ENCODE measurements at places on chromosomes 3 and 15.
A peak's percentile ranks its signal among the peaks of the same experiment; 100 is the strongest.

GRCh38 chr3:124926426-124927101 is 8.0 kb downstream of the MUC13 start:
- peak; percentile 69 for DNase-seq

DNA sequence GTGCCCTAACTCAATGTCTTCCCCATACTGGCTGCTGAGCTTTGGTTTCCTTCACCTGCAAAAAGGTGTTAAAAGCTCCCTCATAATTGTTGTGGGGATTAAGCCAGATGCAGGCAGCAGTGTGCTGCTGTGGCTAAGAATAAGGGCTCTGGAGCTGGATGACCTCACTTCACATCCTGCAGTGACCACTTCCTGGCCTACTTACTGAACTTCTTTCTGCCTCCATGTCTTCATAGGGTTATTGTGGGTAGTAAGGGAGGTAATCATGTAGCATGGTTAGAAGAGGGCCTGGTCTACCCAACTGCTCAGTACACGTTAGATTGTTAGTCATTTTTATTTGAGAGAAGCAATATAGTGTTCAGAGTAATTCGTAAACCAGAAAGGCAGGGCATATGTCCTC is 18.4 kb downstream of the GYG1 start:
- no peak for DNase-seq

- peak; percentile 2 for DNase-seq
Measured at GRCh38 chr15:56342653-56343052, 22.6 kb upstream of the TEX9 start.

DNA sequence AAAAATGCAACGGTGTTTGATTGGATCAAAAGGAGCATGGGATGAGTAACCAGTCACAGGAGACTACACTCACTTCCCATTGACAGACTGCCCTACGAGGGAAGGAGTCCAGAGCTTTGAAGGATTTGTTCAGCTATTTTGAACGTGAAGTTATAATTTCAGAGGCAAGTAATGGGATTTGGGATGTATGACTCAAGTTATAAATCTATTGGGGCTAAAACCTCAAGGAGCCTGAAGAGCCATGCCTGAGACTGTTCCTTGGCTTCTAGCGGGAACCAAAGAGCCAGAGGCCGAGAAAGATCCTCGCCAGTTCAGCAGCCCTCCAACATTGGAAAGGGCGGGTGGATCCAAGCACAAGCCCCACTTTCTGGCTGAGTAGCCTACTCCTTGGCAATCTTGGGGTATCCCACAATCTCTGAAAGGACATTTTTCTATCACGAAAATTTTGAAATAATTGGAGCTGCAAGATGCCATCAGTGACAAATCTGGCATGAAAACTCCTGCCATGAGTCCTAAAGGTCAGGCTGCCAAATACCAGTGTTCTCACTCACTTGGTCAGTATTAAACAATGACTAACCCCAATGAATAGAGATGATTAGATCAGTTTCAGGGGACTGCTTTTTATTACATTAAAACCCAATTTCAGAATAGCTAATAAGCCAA is 48.6 kb upstream of the SLCO2A1 start:
- DNase-seq = no peak

- no peak for DNase-seq
Measured at GRCh38 chr3:167976516-167977361, 119.0 kb downstream of the GOLIM4 start.

- no peak for DNase-seq
Measured at GRCh38 chr3:57892423-57892822, 115.8 kb upstream of the FLNB start.

GRCh38 chr3:59981377-59981776 is 931.6 kb upstream of the CFAP20DC start:
- no peak for DNase-seq

DNA sequence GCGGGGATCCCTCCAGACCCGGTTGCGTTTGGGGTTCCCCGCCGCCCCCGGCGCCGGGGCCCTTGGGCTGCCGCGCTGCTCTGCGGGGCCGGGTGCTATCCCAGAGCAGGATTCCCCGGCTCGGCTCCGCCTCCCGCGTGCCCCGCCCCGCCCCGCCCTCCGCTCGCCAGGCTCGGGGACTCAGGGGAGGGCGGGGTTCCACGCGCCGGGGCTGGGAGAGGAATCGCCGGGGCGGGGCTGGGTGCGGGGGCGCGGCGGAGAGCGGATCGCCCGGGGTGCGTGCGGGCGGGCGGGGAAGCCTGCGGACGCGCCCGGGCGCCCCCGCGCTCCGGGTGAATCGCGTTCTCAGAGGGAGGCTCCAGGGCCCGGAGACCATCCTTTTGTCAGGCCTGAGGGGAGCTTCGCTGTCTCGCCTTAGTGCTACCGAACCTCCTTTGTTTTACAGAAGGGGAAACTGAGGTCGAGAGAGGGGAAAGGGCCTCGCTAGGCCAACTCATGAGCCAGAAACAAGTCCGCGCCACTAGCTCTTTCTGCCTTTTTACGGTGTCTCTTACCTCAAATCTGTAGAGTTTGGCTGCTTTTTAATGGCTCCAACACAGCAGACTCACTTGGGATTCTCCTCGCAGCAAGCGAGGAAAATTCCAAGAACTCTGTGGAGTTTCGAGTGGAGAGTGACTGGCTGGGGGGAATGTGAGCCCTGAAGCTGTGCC is at the start of gene TMEM158:
TSS of gene TMEM158 (minus strand) at position 82 of the 710 bp plus-strand sequence. CDS start 260 bp downstream, outside the sequence.
- DNase-seq = peak; percentile 90

- DNase-seq = no peak
Measured at GRCh38 chr15:48298914-48299313, 32.3 kb upstream of the DUT start.

DNA sequence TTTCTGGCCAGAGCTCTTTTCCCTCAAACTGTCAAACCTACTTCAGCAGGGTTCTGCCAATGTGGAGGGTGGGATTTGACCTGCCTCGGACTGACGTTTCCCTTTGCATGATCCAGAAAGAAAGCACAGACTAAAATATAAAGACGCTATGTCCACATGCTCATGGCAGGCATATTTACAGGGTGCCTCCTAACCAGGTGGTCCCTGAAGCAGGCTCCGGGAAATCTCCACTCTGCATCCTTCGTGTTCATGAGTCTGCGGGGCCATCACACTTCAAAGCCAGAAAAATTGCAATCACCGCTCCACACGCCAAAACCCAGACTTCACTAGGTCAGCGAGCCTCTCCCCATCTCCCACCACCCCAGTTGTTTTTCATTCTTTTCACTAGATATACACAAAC is 143.3 kb upstream of the IGF1R start:
- no peak for DNase-seq

DNA sequence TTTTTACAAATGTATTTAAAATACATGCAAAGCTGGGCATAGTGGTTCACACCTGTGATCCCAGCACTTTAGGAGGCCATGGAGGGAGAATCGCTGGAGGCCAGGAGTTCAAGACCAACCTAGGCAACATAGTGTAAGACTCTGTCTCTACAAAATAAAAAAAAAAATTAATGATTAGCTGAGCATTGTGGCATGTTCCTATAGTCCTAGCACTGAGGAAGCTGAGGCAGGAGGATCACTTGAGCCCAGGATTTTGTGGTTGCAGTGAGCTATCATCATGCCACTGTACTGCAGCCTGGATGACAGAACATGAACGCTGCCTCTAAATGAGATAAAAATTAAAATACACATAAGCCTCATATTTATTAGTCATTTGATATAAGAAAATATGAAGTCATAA is 142.8 kb downstream of the TCF12 start:
- DNase-seq = no peak

GRCh38 chr3:158160958-158161357 is 51.1 kb downstream of the RSRC1 start:
- peak; percentile 64 for DNase-seq

GRCh38 chr3:1381647-1382036 is 288.8 kb downstream of the CNTN6 start:
- no peak for DNase-seq

DNA sequence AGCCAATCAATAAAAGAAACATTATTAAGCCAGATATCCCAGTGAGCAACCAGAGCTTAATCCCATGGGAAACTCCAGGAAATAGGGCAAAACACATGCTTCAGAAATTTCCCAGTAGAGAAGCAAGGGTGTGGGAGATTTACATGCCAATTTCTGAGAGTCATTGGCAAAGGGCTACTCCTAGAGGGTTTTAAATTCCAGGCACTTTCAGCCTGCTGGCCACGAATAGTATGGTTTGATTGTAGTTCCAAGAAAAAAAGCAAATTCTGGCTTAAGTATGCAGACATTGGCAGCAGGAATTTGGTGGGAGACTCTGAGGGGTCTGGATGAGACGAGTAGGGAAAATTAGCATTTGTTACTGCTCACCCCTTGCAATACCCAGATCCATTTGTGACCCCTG is 402.1 kb upstream of the SUCLG2 start:
- no peak for DNase-seq

GRCh38 chr15:70048578-70049514 is 48.9 kb downstream of the TLE3 start:
- no peak for DNase-seq

- DNase-seq = peak; percentile 35
Measured at GRCh38 chr3:5301651-5302297, 114.3 kb downstream of the EDEM1 start.

DNA sequence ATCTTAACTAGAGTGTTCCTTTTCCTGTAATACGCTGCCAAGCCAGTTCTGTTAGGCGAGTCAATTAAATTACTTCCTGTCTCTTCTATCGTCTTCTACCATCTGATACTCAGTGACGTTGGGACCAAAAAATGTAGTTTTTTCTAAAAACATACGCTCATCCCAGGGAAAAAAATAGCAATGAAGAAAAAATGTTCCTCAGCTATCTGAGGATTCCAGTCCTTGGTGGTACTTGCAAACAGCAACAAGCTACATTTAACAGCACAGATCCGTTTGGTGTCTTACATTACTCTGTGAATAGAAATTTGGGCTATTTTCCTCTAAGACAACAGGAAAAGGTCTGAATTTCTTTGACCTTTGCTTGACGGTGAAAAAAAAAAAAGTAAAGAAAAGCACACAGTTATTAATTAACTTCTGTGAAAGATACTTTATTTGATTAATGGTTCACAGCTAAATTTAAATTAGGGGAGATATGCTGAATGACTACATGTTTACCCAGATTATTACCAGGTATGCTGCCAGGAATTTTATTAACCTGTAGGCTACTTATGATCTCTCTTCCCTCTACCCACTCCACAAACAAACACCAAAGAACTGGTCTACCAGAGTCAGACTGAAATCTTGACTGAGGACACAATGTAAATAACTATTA is 254.4 kb upstream of the ZPLD1 start:
- DNase-seq = no peak

- DNase-seq = no peak
Measured at GRCh38 chr3:194443901-194444300, 42.9 kb downstream of the ATP13A3 start.

GRCh38 chr3:79306934-79307570 is 460.7 kb downstream of the ROBO1 start:
- no peak for DNase-seq

GRCh38 chr3:187852842-187853730 is 107.8 kb upstream of the BCL6 start:
- DNase-seq = no peak

- DNase-seq = no peak
Measured at GRCh38 chr3:72535772-72536171, 312.5 kb downstream of the SHQ1 start.

DNA sequence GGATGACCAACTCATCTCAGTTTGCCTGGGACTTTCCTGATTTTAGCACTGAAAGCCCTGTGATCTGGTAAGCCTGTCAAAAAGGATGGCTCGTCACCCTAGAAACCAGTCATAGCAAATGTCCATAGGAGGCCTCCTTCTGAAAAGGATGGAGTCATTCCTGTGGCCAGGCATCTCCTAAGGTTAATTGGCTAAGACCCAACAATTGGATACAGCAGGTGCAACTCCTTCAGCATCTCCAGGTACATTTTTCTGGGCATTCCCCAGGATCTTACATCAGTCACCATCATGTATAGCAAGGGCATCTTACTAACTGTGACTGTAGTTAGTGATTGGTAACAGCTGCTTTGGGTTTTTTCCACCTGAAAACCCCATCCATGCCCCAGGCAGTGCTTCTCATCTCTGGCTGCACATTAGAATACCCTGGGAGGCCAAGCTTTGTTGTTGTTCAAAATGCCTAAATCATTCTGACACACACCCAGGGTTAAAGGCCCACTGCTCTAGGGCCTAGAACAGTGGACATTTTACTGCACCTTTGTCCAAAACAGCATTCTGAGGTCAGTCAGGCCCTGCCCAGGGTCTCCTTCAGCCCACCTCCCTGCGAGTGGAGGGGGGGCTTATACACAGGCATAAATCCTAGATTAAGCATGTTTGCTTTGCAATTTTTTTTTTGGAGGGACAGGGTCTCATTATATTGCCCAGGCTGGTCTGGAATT is 28.3 kb upstream of the GALNT15 start:
- DNase-seq = no peak

- DNase-seq = no peak
Measured at GRCh38 chr3:124116906-124117305, 125.0 kb upstream of the ROPN1 start.

GRCh38 chr3:50502584-50503423 is 630 bp downstream of the CACNA2D2 start:
- DNase-seq = no peak

DNA sequence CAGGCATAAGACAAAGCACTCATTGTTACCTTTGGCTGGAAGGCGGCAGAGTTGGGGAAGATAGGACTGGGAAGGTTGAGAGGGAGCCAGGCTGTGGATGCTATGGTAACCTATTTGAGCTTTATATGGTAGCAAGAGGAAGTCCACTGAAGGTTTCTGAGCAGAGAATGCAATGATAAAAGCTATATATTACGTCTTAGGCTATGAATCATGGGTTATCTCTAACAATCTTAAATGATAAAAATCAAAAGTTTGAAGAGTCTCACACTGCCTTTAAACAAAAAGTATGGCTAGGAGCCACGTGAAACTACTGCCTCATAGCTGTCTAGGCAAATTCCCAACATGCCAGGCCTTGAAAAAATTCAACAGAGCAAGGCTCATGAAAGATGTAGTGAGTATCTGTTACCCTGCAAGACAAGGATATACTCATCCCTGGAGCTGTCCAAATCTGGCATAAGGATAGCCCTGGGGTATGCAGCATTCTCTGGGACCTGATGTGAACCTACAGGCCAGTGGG is 4.1 kb downstream of the P3H2 start:
- DNase-seq = no peak

GRCh38 chr3:66593978-66594377 is 93.2 kb upstream of the LRIG1 start:
- DNase-seq = peak; percentile 16

DNA sequence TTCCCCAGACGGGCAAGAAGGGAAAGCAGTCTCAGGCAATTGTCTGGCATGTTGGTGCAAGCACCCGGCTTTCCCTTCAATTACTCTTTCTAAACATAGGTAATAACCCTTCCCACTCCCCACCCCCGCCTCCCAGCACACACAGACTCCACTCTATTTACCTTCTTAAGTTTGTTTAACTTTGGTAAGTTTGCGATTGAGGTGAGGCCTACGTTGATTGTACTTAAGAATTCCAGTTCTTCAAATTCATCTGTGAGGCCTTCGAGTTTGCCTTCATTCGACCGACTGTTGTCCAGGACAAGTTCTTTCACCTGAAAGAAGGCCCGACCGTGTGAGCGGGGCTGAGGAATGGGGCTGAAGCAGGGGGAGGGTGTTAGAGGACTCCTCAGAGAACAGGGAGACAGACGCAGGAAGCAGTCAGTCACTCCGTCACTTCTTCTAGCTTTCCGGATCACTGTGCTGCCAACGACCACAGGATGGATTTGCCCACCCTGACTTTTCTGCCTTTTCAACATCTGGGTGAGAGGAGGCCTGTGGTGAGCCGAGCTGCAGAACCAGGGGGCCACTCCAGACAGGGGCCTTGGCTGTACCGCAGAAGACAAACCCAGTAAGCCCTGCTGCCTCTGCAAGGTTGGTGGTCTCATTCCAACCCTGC is 33.0 kb downstream of the ANP32A start:
- DNase-seq = no peak

- DNase-seq = no peak
Measured at GRCh38 chr3:130468311-130468710, 48.7 kb upstream of the COL6A6 start.
